Heart right ventricle (tissue), 16 donors: ENCODE measurements at places on chromosomes 6 and 20. TPM values are rescaled to one million over a fixed set of nuclear protein-coding genes. Genes with fewer than 3 reads are reported as not detected.

- DNase-seq = no peak
Observed at GRCh38 chr20:59334651-59335300, 34.4 kb downstream of the EDN3 start.

- DNase-seq = no peak
Observed at GRCh38 chr20:467755-468154, 5.4 kb upstream of the TBC1D20 start.

- DNase-seq = no peak
Observed at GRCh38 chr20:19624221-19624965, 133.7 kb upstream of the RIN2 start.

The INSM1 gene
- total RNA-seq = not detected

The C6orf118 gene
- not detected for total RNA-seq
